ENCODE measurements at places on chromosomes 4 and X. TPM values are rescaled to one million over a fixed set of nuclear protein-coding genes. Genes with fewer than 3 reads are reported as not detected.

The GRIA3 gene
- 58.7 TPM for total RNA-seq

- DNase-seq = no peak
Measured at GRCh38 chr4:7771541-7772507, 167.8 kb downstream of the AFAP1 start.

GRCh38 chr4:124890522-124890921 lies 178.0 kb upstream of the ANKRD50 start:
- DNase-seq = no peak

DNA sequence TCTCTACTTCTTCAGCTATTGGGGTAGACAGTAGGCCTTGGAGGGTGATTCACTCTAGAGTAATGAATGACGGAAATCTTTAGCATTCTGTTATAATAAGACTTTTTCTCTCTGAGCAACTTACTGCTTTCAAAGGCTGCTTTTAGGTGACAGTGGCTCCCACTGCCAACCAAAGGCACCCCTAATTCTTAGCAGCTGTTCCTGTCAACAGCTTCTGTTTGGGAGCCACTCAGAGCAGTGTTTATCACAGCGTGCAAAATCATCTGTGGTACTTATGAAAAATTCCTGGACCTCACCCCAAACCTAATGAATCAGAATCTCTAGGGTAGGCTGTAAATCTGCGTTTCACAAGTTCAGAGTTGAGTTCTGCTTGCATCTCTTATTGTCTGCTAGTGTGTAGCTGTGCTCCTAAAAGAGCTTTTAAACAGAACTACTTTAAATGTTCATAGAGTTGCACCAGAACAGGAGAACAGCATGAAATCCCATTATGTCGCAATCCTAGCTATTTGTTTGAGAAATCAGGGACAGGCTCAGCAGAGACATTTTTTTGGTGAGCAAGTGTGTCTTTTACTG lies 52.8 kb upstream of the POU4F2 start:
- no peak for DNase-seq

- DNase-seq = no peak
Measured at GRCh38 chrX:43003939-43004338, 226.0 kb upstream of the PPP1R2C start.

The POLN gene
- 8.6 TPM for total RNA-seq

- DNase-seq = peak; percentile 10
Measured at GRCh38 chr4:46432923-46433322, 43.0 kb upstream of the GABRA2 start.

The STK32B gene
- 57.5 TPM for total RNA-seq

DNA sequence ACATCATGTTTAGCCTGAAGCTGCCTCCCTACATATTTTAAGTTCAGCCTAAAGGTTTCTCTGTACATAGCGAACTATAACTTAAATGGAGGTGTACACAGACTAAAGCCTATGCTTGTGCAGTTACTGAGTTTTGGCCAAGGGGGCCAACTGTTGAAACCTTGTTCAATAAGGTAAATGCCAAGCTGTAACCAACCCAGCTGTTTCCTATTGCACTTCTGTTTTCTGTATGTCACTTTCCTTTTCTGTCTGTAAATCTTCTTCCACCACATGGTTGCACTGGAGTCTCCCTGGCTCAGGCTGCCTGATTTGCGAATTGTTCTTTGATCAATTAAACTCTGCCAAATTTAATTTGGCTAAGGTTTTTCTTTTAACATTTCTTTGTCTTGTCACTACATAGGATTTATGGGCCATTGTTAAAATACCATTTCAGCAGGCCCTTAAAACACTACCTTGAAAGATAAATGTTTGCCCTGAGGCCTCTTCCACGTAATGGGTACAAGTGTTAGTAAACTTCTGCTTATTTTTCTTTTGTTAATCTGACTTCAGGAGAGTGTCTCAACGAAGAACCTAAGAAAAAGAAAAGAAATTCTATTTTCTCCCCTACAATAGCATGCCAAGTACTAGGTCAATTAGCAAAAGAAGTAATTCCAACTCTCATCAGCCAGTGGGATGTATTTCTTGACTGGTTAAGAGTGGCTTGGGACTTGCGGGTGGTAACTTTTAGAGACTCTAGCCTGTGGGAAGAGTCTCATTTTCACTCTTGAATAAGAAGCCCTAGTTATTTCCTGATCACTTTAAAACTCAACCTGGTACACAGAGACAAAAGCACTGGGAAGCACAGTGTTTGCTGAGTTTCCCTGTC lies 45.7 kb upstream of the PRSS12 start:
- DNase-seq = no peak

- DNase-seq = no peak
Measured at GRCh38 chrX:49850028-49850427, 20.9 kb downstream of the PAGE4 start.

GRCh38 chr4:72451349-72451748 lies 117.7 kb downstream of the ADAMTS3 start:
- DNase-seq = no peak

GRCh38 chrX:100409610-100410590 lies at the start of gene PCDH19:
Gene PCDH19, minus strand, starts transcription at chrX:100410273. Its CDS starts 1,676 bp downstream, at chrX:100408597.
- peak; percentile 69 for DNase-seq

GRCh38 chr4:1592709-1593417 lies 91.2 kb downstream of the FAM53A start:
- no peak for DNase-seq

DNA sequence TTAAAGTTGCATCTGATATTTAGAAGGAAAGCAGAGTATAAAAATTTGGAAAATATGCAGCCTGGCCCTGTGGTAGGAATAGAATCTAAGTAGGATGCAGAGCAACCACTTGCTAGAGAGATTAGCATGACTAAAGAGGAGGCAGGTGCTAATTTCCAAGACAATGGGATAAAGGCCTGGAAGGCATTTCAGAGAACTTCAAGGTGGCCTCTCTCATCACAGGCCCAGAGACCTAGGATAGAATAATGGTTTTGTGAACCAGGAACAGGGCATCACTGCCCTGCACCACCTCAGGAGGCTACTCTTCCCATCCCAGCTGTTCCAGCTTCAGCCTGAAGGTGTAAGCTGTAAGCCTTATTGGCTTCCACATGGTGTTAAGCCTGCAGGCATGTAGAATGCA lies 621.7 kb upstream of the HS3ST1 start:
- no peak for DNase-seq

The RAB33B gene
- 53.0 TPM for total RNA-seq

- no peak for DNase-seq
Measured at GRCh38 chr4:48307528-48307927, 33.8 kb upstream of the SLAIN2 start.

DNA sequence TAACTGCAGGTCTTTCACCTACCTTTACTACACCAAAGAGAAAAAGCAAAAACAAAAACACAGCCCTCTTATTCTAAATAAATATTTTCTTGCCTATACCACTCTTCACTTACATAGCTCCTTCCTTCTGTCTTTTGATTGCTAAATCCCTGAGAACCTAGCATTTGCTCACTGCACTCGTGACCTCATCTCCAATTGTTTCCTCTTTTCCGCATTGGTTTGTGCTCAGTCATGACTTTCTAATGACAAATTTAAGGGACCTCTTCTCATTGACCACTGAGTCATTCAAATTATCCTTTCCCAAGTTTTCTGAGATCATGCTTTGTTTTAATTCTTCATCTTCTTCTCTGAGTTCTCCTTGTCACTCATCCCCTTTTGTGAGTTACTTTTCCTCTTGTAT lies 1697.1 kb downstream of the STIM2 start:
- DNase-seq = no peak

The GAGE12J gene
- total RNA-seq = not detected

DNA sequence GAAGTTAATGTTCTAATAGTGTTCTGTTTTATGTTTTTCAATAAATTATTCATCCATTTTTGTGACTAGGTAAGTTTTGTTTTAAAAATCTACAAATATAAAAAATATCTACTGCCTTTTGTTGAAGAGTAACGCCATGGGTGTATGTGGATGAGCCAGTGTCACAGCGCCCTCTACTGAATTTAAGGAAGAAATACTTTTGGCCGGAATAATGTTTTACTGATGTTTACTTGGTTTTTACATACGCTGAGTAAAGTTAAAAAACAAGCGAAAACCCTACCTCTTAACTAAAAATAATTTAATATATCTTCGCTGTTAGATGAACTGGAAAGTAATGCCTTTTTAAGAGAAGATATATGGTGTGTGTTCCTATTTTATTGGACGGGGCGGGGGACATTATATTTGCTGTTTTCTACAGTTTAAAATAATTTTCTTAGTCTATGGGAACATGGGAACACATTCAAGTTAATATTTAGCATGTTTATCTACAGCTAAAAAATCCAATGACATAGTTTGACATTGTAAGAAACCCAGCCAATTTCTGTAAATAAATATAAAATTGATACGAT lies 86.1 kb downstream of the CPE start:
- peak; percentile 16 for DNase-seq

GRCh38 chrX:111338095-111338698 lies 67.9 kb upstream of the CAPN6 start:
- DNase-seq = no peak

The GLRA2 gene
- 113 TPM for total RNA-seq

- no peak for DNase-seq
Measured at GRCh38 chr4:30385650-30386049, 334.5 kb upstream of the PCDH7 start.

The DACH2 gene
- total RNA-seq = 5.7 TPM

DNA sequence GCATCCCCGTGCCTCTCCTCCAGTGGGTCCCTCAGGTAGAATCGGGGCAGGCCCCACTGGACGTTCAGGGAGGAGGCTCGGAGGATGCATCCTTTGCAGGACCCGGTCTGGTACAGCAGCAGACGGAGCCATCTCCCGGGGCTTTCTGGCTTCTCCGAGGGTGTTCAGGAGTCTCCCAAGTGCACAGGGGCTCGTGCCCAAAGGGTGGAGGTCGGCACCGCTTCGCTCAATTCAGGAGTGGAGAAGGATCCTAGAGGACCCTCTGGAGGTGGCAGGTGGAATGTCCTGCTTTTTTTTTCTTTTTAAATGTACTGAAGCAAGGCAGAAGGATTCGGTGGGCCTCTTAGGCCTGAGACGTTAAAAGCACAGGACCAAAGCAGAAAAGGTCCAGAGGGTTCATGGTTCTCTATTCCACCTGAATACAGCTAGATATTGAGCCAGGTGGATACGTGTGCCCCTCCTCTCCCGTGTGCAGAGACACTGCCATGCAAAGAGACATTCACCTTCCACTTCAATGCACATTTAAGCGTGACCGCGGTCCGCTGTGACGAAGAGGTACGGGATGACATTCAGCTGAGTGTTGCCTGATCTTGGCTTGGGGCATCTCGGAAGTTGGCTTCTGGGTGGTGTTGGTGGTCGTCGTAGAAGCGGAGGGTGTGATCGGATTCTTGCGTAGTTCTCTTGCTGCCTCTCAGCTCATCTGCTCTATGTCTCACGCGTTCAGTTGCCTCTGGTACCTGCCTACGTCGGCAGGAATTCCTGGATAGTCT lies 281.2 kb upstream of the AGTR2 start:
- DNase-seq = no peak

- no peak for DNase-seq
Measured at GRCh38 chrX:106000203-106000602, 38.3 kb downstream of the SERPINA7 start.

GRCh38 chrX:45849261-45849862 lies 648.7 kb upstream of the DIPK2B start:
- no peak for DNase-seq

The TCEAL2 gene
- 33.4 TPM for total RNA-seq

GRCh38 chr4:13546142-13546940 lies 2.0 kb upstream of the NKX3-2 start:
- peak; percentile 7 for DNase-seq

The NXF2B gene
- not detected for total RNA-seq

The YIPF6 gene
- 26.5 TPM for total RNA-seq

The GPR82 gene
- not detected for total RNA-seq

- no peak for DNase-seq
Measured at GRCh38 chr4:144597171-144597570, 48.8 kb upstream of the HHIP start.

GRCh38 chr4:163590103-163590502 lies 95.6 kb downstream of the TMA16 start:
- DNase-seq = no peak

The SLC10A4 gene
- total RNA-seq = 7.7 TPM

The NHSL2 gene
- total RNA-seq = 0.82 TPM

DNA sequence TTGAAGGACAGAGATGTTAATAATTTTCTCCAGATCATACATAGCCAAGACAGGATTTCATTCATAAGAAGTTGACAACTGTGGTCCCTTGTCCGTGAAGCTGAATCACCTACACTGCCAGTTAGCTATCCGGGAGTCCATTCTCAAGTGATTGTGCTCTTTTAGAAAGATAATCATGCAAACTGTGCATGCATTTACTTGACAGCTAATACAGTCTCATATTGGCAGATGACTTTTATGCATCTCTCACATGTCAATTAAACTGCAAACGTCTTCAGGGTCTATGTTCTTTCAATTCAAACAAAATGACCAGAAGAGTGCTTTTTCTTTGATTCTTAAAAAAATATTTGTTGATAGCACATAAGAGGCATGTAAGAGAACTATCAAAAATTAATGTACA lies 1572.9 kb downstream of the C4orf33 start:
- no peak for DNase-seq

GRCh38 chrX:39899856-39900776 lies 197.6 kb downstream of the BCOR start:
- no peak for DNase-seq

GRCh38 chr4:105496899-105497298 lies 23.0 kb upstream of the PPA2 start:
- no peak for DNase-seq

DNA sequence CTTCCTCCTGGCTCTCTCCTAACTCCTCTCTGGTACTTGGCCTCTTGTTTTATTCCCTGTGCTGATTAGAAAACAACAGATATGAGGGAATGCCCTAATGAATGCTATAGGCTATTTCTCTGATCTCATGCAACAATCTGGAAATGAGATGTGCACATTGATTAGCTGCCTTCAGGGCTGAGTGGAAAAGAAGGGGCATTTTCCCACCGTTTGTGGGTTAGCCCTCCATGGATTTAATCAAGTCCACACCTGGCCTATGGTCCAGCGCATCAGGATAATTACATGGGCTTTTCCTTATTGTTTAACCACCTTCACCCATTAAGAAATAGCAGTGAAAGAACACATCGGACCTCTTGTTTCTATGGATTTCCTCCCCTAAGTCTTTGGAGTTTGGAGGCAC lies 70.0 kb downstream of the CAPN6 start:
- DNase-seq = no peak

The GPRASP1 gene
- total RNA-seq = 31.0 TPM

DNA sequence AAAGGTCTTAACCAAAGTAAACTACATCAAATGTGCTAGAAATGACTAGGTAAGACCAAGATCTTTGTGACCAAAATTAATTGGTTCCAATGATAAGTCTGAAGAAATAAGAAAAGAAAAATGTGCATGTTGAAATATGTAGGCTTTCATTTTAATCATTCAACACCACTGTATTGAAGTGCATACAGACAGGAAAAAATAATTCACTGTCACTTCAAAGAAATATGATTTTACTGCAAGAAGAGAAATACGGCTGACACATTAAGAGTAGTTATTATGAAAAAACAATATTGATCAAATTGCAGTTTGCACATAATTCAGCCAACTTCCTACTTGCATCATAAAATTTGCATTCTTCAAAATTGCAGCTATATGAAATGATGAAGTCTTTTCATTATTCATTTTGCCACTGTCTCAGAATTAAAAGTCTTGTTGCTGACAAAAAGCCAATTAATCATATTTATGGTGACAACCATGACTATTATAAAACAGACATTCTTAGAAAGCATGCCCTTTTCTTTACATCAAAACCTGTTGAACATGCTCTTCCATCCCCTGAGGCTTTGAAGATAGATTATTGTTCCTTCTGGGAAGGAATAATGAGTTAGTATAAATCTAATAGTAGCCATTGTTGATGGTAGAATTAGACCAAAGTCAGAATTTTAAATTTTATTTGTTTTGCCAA lies 405.9 kb upstream of the MAD2L1 start:
- no peak for DNase-seq

GRCh38 chrX:123949846-123950245 lies 11.7 kb upstream of the STAG2 start:
- no peak for DNase-seq

GRCh38 chr4:76012388-76012801 lies 5.1 kb upstream of the CXCL9 start:
- DNase-seq = no peak
